ENCODE measurements at places on chromosomes 2 and 18. TPM values are rescaled to one million over a fixed set of nuclear protein-coding genes. Genes with fewer than 3 reads are reported as not detected.
A peak's percentile ranks its signal among the peaks of the same experiment; 100 is the strongest.

DNA sequence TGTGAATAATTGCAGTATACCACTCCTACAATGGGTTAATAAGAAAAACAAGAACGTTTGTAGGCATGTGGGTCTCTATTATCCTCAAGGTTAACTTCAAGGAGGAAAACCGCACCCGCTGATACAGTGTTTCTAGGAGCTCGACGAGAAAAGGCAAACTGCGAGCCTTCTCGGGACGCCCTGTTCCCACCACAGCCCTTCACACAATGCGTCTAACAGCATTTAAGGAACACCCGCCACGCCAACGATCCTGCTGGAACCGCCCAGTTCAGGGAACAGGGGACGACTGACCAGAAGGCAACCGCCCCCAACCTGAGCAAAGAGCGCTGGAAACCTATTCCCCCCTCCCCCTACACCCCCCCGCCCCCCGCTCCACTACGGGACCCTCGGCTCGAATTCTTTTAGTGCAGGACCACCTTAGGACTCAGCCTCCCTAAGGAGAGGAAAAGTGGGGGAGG lies 710 bp upstream of the TMSB10 start:
- DNase-seq, result peak; percentile 66

DNA sequence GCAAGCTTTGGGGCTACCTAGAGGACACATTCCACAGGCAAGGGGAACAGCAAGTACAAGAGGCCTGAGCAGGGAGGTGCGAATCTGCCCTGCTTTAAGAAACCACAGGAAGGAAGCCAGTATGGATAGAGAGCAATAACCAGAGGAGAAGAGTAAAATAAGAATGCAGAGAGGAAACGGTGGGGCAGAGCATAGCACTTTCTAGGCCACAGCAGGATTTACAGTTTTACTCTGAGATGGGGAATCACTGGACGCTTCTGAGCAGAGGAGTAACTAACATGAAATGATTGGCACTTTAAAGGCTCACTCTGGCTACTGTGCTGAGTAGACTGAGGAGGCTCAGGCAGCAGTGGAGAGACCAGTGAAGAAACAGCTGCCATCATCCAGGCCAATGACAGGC lies 23.8 kb downstream of the AAK1 start:
- DNase-seq, result no peak

- peak; percentile 74 for DNase-seq
These were observed 19.8 kb downstream of the HDAC4 start for GRCh38 chr2:239380831-239381708.

DNA sequence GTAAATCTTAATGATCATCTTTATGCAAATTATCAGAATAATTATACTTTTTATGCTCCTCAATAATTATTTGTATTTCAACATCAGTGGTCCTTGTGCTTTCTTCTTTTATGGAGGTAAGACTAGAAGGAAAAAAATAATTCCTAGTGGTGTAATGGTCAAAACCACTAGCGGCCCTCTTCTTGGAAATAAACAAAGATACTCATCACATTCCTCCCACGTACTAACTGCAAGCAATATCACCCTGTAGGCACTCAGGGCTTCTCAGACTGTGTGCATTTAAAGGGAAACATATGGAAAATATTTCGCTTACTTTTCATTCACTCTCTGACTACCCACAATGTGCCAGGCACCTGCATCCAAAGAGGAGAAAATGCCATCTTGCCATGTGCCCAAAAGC lies 263.7 kb downstream of the DOK6 start:
- no peak for DNase-seq

GRCh38 chr2:38682008-38682575 lies 16.2 kb downstream of the GALM start:
- no peak for DNase-seq

DNA sequence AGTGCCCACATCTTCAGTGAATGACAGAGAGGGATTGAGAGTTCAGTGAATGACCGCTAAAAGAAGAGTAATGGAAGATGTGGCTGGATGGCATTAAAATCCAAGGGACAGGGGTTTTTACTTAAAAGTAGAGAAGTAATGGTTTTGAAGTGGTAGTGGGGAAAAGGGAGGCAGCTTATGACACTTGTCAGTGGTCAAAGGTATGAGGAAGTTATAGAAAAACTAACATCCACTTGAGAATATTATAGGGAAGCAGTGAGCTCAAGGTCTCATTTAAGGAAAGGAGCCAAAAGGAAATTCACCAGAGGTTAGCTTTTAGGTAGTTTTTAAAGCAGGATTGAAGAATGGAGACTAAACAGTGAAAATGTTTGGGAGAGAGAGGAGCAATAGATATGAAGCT lies 24.3 kb downstream of the CDK15 start:
- DNase-seq, result no peak

- DNase-seq, result no peak
These were observed 23.9 kb downstream of the COL4A3 start for GRCh38 chr2:227188292-227188691.

- DNase-seq, result peak; percentile 72
These were observed 88.8 kb downstream of the VIT start for GRCh38 chr2:36785179-36785795.

GRCh38 chr2:206424134-206424533 lies 19.2 kb upstream of the ADAM23 start:
- no peak for DNase-seq

GRCh38 chr2:26410764-26411243 lies 9.1 kb downstream of the DRC1 start:
- no peak for DNase-seq

DNA sequence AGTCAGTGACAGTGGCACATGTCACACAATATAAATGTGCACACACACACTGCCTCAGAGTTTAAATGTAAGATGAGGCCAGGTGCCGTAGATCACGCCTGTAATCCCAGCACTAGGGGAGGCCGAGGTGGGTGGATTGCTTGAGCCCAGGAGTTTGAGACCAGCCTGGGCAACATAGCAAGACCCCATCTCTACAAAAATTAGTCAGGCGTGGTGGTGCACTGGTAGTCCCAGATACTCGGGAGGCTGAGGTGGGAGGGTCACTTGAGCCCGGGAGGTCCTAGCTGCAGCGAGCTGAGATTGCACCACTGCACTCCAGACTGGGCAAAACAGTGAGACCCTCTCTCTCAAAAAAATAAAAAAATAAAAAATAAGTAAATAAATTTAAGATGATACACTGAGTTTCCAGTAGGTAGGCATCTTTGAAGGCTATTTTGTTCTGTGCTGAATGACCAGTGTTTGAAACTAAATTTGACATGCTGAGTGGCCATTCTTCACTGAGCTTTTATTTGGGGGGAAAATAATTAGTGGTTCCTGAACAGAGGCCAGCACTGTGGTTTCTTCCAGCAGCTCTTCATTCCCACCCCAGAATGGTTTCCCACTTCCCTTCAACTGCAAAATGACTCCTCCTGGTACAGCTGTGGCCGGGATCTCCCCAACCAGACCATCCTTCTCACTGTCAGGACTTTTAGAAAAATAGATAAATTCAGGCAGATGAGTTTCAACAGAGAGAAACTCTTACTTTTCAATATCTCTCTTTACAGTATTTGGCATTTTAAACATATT lies 44.9 kb downstream of the PSMG2 start:
- DNase-seq, result no peak

GRCh38 chr2:6214471-6214870 lies 522.3 kb downstream of the SOX11 start:
- no peak for DNase-seq

DNA sequence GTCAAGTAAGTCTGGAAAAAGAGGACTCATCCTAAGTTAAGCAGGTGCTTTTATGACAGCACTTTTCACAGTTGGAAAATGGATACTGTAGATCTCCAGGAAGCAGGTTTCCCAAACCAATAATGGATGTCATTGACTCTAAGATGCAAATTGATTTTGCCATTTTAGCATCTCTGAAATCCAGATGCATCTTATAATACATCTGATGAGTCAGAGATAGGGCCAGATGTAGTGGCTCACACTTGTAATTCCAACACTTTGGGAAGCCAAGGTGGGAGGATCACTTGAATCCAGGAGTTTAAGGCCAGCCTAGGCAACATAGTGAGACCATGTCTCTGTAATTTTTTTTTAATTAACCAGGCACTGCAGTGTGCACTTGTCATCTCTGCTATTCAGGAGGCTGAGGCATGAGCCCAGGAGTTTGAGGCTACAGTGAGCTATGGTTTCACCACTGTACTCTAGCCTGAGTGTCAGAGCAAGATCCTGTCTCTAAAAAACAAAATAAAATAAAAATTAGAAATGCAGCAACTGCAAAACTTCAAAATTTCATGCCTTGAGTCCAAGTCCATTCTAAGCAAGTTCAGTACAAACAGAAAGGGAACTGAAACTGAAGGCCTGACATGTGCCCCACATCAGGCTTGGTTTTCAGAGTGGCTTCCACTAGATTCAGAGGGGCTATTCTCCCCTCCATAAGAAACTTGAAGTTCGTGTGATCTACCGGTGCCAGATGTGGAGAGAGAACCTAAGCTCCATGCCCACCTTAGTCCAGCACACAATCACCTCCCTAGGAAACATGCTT lies 267.8 kb upstream of the NCKAP5 start:
- no peak for DNase-seq

GRCh38 chr2:146985753-146986152 lies 859.1 kb upstream of the ACVR2A start:
- DNase-seq, result no peak

- DNase-seq, result no peak
These were observed 106.0 kb upstream of the COPS8 start for GRCh38 chr2:236979664-236980063.

The C2orf15 gene
- 0.37 TPM for total RNA-seq

The SLC8A1 gene
- 0.10 TPM for total RNA-seq

The PAX8 gene
- 0.21 TPM for total RNA-seq

The ANKRD30BL gene
- not detected for total RNA-seq

The AMER3 gene
- not detected for total RNA-seq

The LINC00305 gene
- not detected for total RNA-seq

The NGEF gene
- total RNA-seq, result not detected

The SPEG gene
- total RNA-seq, result 10.8 TPM

The NAT8 gene
- not detected for total RNA-seq

The CLASP1 gene
- 62.3 TPM for total RNA-seq

The CFAP65 gene
- not detected for total RNA-seq

The ANKRD53 gene
- not detected for total RNA-seq
